MCF 10A (cell line): ENCODE measurements at places on chromosomes 11 and 22. TPM values are rescaled to one million over a fixed set of nuclear protein-coding genes. Genes with fewer than 3 reads are reported as not detected.

GRCh38 chr11:128518493-128519207 lies 68.7 kb downstream of the ETS1 start:
- DNase-seq = no peak

- no peak for DNase-seq
Observed at GRCh38 chr11:38867338-38867737, 2269.3 kb upstream of the RAG2 start.

GRCh38 chr22:46770726-46771125 lies 8.3 kb downstream of the TBC1D22A start:
- no peak for DNase-seq

- DNase-seq = no peak
Observed at GRCh38 chr11:28569106-28569505, 460.9 kb downstream of the METTL15 start.

DNA sequence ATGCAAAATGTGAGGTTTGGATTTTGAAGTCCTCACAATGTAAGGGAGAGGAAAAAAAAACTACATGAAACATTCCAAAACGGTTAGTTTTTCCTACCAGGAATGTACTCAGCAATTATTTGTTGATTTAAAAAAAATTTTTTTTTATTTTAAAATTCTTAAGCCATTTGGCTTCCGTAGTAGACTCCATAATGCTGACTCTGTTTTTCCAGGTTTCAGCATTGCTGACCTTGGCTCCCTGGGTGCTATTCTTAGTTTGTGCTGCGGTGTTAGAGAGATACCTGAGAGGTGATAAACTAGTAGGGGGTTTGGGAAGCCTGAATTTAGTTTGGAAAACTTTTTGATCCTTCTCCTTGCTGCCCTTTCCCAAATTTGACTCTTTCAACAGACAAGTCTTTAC lies 10.6 kb downstream of the STT3A start:
- no peak for DNase-seq

The SOX10 gene
- total RNA-seq = not detected in 2 replicates

The MYBPC3 gene
- not detected in 2 replicates for total RNA-seq

GRCh38 chr22:41140365-41140957 lies 48.1 kb downstream of the EP300 start:
- DNase-seq = no peak

DNA sequence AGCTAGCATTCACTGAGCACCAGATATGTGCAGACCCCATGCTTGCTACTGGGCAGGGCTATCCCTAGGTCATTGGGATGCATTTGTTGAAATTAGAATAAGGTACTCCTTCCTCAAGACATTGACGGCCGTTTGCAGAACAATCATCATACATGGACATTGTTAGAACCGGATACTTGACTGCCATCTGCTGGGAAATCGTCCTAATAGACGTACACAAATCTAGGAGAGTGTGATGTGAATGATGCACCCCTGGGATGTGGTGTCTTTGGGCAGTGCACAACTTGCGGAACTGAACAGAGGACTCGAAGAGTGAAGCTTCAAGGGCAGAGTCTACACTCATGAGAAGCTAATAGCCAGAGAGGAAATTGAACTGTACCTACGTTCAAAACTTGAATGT lies 35.9 kb downstream of the MYO18B start:
- DNase-seq = peak; percentile 71

- DNase-seq = no peak
Observed at GRCh38 chr11:63491636-63492372, 837 bp upstream of the PLAAT5 start.

The OR11H1 gene
- total RNA-seq = not detected in 2 replicates

The MRGPRX1 gene
- not detected in 2 replicates for total RNA-seq

DNA sequence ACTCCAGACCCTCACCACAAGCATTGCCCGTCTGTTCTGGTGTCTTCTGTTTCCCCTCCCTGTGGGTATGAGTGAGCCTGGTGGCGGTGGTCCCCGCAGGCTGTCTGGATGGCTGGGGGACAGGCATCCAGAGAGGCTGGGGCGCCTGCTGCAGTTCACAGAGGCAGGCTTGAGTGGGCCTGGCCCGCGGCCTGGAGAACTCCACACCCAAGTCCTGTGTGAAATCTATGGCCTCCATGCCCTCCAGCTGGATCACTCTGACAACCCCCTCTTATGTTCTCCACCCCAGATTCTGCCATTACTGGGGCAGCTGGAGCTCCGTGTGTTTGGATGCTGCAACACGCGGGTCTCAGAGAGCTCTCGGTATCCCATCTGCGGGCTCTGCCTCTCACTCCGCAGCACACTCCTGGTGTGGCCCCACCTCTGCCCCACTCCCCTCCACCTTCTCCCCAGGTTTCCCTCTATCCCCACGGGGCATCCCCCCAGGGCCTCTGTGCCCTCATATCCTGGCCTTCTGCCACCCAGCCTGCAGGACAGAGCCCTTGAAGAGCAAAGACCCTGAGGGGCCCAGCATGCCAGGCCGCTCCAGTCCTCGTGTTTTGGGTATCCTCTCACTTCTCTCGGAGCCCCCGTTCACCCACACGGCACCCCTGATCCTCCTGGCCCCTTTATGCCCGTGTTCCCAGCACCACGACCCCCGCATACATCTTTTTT lies 31.3 kb downstream of the LRRC74B start:
- no peak for DNase-seq

The ARSA gene
- total RNA-seq = 21.3 and 22.0 TPM in 2 replicates

- DNase-seq = no peak
Observed at GRCh38 chr11:3815845-3816244, 7.5 kb downstream of the PGAP2 start.

DNA sequence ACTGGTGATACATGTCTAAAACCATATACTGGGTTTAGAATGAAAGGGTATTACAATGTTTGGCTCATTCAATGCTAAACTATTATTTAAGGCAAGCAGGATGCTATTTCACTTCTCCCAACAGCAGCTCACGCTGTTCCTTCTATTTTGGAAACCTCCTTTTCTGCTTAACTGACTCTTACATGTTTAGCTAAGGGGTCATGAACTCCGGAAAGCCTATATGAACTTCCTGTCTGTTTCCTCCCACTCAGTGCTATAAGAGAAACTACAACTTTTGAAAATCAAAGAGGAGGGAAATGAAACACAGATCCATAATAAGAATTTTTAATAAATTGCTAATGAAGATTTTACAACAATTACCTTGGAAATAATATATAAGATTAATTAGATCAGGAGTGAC lies 30.9 kb downstream of the SLC36A4 start:
- no peak for DNase-seq

DNA sequence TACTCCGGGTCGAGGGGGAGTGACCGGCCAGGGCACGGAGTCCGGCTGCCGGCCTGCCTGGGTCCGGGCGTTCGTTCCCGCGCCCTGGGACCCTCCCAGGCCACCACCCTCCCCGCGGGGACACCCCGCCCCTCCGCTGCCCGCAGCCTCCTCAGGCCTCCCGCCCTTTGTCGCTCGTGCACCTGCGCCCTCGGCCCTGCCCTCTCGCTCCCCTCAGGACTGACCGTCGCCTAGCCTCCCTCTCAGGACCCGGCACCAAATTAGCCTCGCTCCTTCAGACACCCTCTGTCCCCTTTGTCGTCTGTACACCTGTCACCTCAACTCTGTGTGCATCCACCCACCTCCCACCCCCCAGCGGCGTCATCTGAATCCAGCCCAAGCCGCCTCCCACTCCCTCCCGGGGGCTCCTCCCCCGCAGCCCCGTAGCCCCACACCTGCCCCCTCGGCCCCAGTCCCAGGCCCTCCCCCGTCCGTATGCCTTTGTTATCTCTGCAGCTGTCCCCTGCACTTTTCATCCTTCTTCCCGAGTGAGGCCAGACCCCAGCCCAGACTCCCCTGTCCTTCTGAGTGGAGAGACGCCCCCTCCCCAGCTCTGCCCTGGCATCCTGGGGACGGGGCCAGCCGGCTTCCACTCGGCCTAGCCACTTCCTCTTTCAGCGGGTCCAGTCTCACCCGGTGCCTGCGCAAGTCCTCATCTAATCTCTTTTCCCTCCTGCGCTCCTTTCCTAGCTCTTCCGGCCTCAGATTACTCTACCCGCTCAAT lies 643 bp downstream of the TIGD3 start:
- DNase-seq = no peak

DNA sequence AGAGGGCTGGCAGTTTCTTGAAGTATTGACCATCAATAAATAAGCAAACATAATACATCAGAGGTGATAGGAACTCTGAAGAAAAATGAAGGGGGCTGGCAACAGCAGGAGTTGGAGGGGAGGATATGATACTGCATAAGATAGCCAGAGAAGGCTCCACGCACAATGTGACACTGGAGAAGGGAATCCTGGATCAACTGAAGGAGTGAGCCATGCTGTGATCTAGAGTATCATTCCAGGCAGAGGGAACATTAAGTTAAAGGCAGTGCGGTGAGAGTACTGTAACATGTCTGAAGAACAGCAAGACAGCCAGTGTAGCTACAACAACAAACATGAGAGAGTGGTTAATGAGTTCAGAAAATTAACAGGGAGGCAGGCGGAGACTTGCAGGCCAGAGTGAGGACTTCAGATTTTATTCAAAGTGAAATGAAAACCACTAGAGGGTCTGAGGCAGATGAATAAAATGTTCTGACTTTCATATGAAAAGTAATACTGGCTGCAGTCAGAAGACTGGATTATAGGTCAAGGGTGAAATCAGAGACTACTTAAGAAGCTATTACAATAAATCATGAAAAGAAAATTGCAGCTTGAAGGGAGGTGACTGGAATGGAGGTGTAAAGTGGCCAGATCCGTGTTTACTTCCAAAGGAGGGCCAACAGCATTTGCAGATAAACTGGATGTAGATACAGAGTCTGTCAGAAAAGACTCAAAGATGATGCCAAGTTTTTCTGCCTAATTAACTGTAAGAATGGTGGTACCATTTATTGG lies 49.4 kb downstream of the RRAS2 start:
- DNase-seq = no peak
